ENCODE measurements at places on chromosomes 4 and X.

GRCh38 chr4:10891866-10892265 is 207.3 kb upstream of the CLNK start:
- DNase-seq: no peak

- peak; percentile 12 for DNase-seq
Measured at GRCh38 chrX:15014281-15014680, 141.1 kb downstream of the MOSPD2 start.

DNA sequence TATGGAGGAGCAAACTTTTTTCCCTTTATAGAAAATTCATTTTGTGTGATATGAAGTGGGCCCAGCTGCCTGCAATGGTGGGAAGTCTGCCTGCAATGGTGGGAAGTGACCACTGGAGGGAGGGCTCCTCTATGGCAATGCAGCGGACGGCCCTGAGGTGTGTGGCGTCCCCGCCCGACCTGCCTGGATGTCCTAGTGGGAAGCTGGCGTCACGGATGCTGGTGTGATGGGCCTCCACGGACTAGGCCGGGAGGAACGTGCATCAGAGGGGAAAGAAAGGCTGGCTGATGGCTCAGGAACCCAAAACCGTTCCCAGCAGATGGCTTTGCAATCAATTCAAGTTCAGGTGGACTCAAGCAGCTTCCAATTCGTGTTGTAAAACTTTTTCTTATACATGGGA is 177.9 kb downstream of the AFAP1 start:
- DNase-seq: no peak

- no peak for DNase-seq
Measured at GRCh38 chr4:38695809-38696208, 31.8 kb downstream of the KLF3 start.

DNA sequence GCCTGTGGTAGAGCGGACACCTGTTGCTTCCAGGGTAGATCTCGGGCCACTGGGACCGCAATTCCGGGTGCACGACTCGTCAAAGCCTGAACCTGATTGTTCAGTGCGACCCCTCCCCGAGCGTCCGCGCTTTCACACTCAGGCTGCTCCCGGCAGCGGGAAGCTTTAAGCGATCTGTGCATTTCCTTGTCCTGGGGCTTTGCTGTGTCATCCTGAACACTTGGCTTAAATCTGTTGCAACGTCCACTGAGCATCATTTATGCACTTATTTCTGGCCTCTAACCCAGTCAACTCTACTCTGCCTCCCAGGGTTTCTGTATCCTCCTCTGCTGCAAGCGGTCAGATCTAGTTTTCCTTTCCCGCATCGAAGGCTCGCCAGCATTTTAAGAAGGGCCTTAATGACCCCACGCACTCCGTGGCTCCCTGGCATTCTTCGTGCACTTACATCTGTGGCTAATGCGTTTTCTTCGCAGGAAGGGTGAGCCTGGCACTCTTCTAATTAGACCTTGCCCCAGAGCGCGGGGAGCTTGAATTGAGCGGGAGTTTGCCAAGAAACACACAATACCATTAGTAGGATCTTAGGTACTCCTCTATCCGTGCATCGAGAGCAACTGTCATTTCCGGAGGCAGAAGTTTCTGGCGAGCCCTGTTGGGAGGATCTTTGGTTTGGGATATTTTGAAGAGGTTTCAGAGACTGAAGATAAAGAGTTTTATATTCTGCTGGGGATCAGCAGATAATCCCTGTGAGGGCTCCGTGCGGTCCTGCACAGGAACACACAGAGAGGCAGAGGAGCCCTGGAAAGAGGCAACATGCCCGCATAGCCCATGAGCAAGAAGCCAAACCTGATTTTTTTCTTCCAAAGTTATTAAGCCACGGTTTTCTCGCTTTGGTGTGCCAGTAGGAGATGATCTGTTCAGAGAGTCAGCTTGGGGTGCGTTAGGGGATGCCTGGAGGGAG is 654 bp upstream of the DDIT4L start:
- no peak for DNase-seq

- no peak for DNase-seq
Measured at GRCh38 chr4:7650606-7651385, 216.1 kb upstream of the PSAPL1 start.

- DNase-seq: peak; percentile 60
Measured at GRCh38 chrX:40108959-40109287, 11.2 kb upstream of the BCOR start.

DNA sequence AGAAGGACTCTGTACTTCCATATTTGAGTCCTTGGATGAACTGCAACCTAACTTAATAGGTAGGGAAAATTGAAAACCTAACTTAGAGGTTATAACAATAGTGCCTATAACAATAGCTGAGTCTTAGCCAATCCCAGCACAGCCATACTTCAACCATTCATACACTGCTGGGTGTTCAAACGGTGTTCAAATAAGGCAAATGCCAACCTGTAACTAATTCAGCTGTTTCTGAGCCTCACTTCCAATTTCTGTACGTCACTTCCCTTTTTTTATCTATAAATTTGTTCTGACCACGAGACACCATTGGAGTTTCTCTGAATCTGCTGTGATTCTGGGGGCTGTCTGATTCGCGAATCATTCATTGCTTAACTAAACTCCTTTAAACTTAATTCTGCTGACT is 9.6 kb upstream of the GRSF1 start:
- DNase-seq: no peak

- no peak for DNase-seq
Measured at GRCh38 chrX:137387646-137388045, 178.3 kb upstream of the ZIC3 start.

GRCh38 chr4:153471698-153472093 is 5.5 kb downstream of the TMEM131L start:
- peak; percentile 50 for DNase-seq

GRCh38 chr4:122341886-122342285 is 36.9 kb upstream of the ADAD1 start:
- peak; percentile 90 for DNase-seq

GRCh38 chrX:112011376-112011775 is 71.2 kb downstream of the TRPC5 start:
- DNase-seq: no peak

Data from NCI-H226 (cell line).